ENCODE measurements at places on chromosomes 5 and 9.

- no peak for DNase-seq
These were observed 11.8 kb downstream of the FXN start for GRCh38 chr9:69047371-69047770.

GRCh38 chr5:38382898-38383297 lies 124.5 kb downstream of the EGFLAM start:
- no peak for DNase-seq

GRCh38 chr9:7265181-7265580 lies 507.4 kb downstream of the KDM4C start:
- no peak for DNase-seq

DNA sequence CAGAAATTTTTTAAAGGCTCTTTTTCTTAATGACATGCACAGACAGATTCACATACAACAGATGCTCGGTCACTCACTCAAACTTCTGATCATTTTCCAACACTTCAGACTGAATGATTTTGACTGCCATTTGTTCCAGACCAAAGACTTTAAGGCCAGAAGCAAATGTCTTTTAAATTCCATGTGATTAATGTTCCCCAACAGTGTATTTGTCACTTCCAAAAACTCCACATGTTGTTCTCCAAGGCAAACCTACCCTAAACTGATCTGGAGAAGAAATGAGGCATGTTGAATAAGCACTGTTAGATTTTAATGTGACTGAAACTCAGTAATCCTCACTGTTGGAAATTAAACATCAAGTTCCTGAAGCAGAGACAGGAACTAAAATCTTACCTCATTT lies 366.7 kb downstream of the GABRG2 start:
- DNase-seq, result no peak

GRCh38 chr9:93843396-93843795 lies 111.8 kb downstream of the BARX1 start:
- DNase-seq, result no peak

DNA sequence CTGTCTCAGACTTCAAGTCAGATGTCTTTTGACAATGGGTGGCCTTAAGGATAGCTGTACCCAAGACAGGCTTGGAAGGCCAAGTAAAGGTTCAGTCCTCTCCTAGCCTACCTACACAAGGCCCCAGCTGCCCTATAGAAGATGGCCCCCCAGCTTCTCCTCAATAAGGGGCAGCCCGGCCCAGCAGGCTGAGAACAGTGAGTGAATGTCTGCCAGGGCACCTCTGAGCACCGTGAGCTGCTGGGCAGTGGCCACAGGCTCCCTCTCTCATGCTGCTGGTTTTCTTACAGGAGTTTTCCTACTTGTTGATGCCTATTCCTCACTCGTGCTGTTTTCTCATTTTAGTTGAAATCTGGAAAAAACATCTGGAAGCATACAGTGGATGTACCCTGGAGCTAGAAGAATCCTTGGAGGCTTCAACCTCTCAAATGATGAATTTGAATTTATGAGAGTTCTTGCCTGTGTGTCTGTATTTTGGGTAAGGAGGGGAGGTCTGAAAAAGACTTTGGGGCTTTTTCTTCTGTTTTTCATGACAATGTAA lies 40.1 kb downstream of the SECISBP2 start:
- DNase-seq, result no peak

DNA sequence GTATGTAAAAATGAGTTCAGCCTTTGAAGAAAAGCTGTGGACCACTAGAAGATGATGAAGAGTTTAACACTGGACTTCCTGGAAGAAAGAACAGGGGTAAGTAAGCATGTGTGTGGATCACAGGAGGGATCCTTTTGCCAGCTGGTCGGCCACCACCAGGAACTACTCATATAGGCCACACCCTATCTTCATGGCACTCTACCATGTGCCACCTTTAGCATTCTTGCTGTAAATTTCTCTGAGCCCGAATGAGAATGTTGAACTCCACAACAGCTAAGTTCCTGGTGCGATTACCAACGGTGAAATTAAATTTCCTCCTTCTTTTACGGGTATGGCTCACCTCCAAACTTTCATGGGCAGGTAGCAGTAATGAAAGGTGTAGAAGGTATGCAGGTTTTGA lies 102.3 kb downstream of the ATP10B start:
- no peak for DNase-seq

- DNase-seq, result no peak
These were observed 72.6 kb downstream of the GTF3C4 start for GRCh38 chr9:132742821-132743311.

GRCh38 chr9:83583151-83584014 lies 39.6 kb upstream of the IDNK start:
- peak; percentile 10 for DNase-seq

DNA sequence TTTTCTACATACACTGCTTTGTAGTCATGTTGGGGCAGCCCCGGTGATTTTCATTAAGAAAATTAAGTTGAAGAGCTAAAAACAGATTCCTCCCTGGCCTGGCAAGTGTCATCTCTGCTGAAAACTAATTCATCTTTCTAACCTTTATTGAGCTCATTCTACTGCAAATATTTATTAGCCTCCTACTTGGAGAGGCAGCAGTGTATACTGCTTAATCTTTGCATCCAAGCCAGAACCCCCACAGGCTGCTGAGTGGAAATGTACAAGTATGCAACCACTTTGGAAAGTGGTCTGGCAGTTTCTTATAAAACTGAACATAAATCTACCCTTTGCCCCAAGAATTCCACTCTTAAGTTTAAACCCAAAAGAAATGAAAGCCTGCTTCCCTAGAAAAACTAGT lies 223.4 kb downstream of the DRD1 start:
- DNase-seq, result no peak

DNA sequence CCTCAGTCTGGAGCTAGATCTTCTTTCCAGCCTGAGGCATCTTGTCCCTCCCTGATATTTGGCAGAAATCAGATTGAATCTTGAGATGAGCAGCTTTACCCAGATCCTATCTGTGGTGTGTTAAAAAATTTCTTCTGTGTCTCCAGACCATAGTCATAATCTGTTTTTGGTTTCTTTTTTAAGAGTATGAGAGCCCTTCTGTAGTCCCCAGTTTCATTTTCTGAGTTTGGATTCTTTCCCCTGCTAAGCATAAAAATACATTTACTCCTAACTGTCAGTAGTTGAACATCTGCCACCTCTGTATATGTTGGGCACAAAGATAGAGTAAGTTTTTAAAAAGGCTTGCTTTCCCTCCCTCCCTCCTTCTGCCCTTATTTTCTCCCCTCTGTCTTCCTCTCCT lies 137.7 kb downstream of the CNTLN start:
- no peak for DNase-seq

DNA sequence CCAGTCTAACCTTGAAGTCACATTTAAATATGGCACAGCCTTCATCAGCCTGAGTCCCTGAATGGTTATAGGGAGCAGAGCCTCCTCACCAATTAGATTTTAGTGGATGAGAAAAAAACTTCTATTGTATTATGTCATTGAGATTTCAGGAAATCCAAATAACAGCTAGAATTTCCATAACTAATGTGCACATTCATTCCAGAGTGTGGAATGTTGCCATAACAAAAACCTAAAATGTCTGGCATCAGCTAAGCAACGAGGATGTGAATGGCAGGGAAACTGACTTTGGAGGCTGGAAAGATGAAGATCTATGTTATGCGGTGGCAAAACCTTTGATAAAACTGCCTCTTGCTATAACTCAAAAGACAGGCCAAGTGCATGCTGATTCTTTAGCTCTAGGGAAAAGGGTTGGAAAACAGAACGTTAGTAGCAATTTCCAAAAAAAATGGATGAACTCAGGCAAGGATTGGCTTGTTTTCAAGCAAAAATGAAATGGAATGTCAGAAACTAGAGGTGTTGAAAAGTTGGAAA lies 91.3 kb upstream of the NFIB start:
- no peak for DNase-seq

GRCh38 chr5:176389135-176390123 lies 878 bp downstream of the HIGD2A start:
- DNase-seq, result no peak

GRCh38 chr5:76384189-76384588 lies 18.9 kb upstream of the IQGAP2 start:
- no peak for DNase-seq

- no peak for DNase-seq
These were observed 17.8 kb downstream of the ATP6V0E1 start for GRCh38 chr5:173001229-173001841.

DNA sequence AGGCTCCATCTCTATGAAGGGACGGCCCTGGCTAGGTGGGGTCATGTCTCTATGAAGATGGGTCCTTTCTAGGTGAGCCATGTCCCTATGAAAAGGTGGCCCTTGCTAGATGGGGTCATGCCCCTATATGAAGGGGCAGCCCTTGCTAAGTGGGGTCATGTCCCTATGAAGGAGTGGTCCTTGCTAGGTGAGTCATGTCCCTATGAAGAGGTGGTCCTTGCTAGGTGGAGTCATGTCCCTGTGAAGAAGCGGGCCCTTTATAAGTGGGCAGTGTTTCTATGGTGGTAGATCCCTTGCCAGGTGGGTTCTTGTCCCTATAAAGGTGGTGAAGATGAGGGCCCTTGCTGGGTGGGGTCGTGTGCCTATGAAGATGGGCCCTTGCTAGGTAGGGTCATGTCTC lies 283.0 kb upstream of the IRX2 start:
- DNase-seq, result no peak

DNA sequence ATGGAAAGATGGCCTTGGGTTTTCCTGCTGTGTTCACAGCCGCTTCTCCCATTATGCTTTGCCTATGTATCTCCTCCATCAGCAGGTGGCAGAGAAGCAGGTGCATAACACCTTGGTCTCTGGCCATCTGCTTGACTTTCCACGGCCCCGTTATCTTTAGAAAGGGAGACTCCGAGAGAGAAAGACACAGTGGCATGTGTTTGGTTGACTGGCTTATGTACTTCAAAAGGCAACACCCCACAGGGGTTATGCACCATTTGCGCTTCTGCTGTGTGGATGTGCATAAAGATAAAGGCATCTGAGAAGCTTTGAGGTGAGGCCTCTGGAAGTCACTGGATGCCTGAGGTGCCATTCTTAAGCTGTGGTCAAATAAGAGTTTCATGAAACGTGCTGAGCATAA lies 138.4 kb downstream of the EGFLAM start:
- DNase-seq, result no peak

DNA sequence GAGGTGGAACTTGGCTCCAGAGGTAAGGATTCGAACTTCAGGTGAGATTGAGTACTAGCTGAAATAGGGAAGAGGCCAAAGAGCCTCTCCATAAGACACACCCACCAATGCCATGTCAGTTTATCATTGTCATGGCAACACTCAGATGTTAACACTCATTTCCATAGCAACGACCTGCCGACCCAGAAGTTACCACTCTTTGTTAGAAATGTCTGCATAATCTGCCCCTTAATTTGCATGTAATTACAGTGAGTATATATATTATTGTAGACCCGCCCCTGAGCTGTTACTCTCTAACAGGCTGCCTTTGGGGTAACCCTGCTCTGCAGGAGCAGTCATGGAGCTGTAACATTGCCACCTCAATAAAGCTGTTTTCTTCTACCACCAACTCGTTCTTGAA lies 10.2 kb upstream of the NTRK2 start:
- no peak for DNase-seq

DNA sequence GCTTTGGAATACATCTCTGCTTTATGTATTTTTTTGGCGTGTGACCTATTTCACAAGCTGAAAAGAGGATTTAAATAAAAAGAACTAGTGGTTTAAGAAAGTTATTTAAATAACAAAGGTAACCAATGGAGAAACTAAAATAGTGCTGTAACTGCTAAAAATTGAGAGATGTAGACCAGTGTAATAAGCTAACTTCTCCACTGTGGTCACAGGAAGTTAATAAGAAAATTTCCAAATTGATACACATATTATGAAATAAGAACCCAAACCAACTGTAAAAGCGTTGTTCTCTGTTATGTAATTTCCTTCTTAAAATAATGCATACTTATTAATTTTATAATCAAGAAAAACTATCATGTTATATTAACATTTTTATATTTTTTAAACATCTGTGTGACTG lies 29.1 kb upstream of the ZFAND5 start:
- DNase-seq, result no peak

DNA sequence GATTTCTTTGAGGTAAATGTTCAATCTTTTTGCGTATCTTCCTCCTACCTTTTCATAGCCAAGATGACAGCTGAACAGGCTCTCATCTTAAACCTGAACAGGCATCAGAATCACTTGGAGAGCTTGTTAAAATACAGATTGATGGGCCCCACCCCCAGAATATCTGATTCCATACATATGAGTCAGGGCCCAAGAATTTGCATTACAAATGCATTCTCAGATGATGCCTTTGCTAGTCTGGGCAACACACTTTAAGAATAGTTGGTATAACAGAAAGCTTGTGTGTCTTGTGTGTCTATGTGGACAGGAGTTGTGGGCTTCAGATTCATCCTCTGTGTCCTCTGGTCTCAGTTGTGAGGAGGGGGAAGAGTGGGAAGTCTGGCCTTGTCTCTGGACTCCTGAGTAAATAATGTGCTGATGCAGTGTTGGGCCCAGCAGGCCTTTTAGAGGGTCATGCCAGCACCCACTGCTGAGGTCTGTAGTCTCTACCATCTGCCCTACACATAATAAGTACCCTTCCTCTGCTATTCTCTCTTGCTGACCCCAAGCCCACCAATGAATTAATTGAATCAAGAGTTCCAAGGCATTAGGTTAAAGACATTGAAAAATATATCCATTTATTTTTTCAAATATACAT lies 43.1 kb downstream of the PTCD2 start:
- no peak for DNase-seq

DNA sequence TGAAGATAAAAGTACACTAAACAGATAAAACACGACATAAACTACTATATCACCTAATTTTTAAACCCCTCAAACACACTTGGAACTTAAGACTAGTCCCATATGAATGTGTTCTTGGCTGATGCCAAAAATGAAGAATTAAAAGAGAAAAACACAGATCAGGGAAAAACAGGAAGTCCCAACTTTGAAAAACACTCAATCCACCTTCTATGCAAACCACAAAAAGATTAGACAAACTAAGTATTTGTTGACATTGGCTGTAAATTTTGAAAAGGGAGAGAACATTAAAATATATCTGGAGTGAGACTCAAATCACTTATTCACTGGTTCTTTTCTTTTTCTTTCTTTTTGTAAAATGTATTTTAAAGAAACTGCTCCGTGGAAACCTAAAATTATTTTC lies 81.4 kb downstream of the ANKH start:
- no peak for DNase-seq

- DNase-seq, result no peak
These were observed 95.1 kb upstream of the ITGA1 start for GRCh38 chr5:52692606-52693005.

GRCh38 chr9:89926691-89927220 lies 321.9 kb downstream of the GADD45G start:
- DNase-seq, result no peak

- no peak for DNase-seq
These were observed 34.7 kb downstream of the ADRB2 start for GRCh38 chr5:148861088-148861487.

DNA sequence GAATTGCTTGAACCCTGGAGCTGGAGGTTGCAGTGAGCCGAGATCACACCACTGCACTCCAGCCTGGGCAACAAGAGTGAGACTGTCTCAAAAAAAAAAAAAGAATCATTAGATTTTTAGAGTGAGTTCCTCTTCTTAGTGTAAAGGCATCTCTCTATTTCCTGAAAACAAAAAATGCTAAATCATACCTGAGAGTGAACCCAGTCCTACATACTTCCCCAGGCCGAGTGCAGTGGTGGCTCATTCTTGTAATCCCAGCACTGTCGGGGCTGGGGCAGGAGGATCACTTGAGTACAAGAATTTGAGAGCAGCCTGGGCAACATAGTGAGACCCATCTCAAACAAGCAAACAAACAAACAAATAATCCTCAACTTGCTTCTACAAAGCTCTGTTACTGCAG lies 38.2 kb upstream of the LPAR1 start:
- no peak for DNase-seq

GRCh38 chr5:89901983-89902382 lies 507.6 kb downstream of the CETN3 start:
- DNase-seq, result no peak

Data from BJ (cell line).